ENCODE measurements at places on chromosomes 5 and 9.
A peak's percentile ranks its signal among the peaks of the same experiment; 100 is the strongest.

DNA sequence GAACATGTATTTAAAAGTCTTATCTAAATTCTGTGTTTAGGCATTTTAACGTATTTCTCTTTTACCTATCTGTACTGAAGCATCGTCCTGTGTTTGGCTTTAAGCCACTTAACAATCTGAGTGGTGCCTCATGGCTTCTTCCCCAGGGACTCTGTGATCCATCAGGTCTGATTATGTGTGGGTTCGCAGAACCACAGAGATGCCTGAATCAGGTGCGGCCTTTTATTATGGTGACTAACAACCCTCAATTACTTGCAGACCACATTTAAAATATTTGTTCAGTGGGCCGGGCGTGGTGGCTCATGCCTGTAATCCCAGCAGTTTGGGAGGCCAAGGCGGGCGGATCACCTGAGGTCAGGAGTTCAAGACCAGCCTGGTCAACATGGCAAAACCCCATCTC is 39.6 kb upstream of the SAP30L start:
- DNase-seq: no peak

DNA sequence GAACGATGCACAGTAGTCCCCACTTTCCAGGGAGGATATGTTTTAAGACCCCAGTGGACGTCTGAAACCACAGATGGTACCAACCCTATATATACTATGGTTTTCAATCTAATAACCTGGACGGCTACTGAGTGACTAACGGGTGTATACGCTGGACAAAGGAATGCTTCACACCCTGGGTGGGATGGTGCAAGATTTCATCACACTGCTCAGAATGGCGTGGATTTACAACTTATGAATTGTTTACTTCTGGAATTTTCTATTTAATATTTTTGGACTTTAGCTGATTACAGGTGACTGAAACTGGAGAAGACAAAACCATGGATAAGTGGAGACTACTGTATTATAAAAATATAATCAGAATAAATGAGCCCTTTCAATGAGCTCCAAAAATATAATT is 147.6 kb upstream of the TRIM32 start:
- no peak for DNase-seq

- DNase-seq: no peak
These were observed 29.8 kb downstream of the TARS1 start for GRCh38 chr5:33470544-33470943.

DNA sequence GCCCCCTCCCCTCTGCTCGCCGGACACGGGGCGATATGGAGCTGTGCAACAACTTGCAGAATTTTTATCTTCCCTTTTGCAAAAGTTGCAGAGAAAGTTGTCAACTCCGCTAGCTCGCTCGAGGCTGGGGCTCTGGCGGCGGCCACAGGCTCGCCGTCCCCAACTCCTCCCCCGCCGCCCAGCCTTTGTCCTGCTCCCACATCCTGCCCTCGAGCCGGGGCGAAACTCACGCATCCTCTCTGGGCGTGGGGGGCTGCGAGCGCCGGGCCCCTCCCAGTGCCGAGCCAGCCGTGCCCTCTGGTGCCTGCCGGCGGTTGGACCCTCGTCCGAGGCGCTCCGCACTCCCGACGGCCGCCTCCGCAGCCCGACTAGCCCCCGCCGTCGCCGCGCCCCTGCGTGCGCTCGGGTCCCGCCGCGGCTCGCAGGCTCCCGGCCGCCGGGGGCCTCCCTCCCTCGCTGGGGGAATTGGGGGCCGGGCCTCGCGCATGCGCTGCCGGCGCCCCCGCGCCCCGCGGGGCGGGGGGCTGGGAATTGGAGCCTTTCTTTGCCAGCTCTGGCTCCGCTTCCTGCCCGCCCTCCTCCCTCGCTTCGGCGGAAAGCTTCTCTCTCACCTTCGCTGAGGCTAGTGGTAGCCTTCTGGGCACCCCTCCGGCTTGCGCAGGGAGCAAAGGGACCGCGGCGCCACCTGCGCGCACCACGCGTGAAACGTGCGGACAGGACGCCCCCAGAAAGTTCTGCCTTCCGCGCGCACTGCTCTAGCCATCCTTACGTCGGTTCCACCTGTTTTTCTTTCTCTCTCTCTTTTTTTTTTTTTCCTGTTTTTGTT is at the start of gene CCNJL:
Gene CCNJL (minus strand): TSS at position 431 of the 826 bp plus-strand sequence. CDS start 641 bp downstream, outside the sequence.
- DNase-seq: peak; percentile 44

- peak; percentile 80 for DNase-seq
These were observed at the start of gene DEPDC1B for GRCh38 chr5:60699609-60700415. Gene DEPDC1B, minus strand, starts transcription at chr5:60700166. Its CDS starts 73 bp downstream, at chr5:60700093.

DNA sequence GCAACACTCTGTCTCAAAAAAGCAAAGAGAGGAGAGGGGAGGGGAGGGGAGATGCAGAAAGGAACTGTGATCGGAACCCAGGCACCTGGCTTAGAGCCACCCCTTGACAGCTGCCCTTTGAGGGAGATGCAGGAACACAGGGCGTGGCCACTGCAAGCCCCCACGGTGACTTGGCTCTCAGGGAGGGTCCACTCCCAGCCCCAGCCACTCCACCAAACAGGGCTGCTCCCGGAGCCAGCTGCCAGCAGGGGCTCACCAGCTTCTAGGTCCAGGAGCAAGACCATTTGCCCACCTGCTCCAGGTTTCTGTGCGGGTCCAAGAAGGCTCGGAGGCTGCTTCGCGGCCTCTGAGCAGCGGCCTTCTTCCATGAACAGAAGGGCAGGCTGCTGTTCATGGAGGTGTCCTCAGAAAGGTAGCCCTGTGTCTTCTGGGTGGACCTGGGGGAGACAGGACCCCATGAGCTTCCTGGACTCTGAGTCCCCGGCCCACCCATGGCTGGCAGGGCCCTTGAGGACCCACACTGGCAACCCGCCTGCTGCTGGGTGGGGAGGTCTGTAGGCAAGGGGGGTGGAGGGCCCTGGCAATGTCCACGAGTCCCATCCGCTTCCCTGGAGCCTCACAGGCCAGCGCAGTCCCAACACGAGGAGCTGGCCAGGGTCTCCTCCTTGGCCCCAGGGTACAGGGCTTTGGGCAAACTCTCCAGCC is 7.9 kb downstream of the C9orf50 start:
- DNase-seq: no peak
